ENCODE measurements at places on chromosomes 5 and 9. TPM values are rescaled to one million over a fixed set of nuclear protein-coding genes. Genes with fewer than 3 reads are reported as not detected.
A peak's percentile ranks its signal among the peaks of the same experiment; 100 is the strongest.

DNA sequence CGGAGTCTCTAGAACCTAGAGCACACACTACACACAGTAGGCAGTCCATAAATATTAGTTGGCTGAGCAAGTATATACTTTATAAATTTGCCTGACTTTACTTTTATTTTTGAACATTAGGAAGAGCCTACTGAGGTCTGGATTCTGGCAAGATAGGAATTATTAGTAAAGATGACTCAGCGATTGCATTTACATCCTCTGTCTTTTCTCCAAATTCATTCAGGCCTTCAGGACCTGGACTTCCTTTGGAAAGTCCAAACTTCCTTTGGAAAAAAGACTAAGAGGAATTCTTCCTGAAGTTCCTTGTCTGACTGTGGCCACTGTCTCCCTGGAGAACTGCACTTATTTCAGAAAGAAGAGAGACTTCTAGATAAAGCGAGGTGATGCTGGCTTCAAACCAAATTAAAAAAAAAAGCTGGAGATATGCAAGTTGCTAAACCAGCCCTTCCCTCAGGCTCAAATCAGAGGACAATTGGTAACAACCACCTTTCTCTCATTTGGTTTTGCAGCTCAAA is 251.3 kb downstream of the GAS1 start:
- H3K4me3 ChIP-seq: no peak overlapping the region
- DNase-seq: no peak
- H3K27me3 ChIP-seq: peaks cover 1% of the 10 kb centered on the region
- peaks cover 2% of the 10 kb centered on the region for H3K4me1 ChIP-seq

DNA sequence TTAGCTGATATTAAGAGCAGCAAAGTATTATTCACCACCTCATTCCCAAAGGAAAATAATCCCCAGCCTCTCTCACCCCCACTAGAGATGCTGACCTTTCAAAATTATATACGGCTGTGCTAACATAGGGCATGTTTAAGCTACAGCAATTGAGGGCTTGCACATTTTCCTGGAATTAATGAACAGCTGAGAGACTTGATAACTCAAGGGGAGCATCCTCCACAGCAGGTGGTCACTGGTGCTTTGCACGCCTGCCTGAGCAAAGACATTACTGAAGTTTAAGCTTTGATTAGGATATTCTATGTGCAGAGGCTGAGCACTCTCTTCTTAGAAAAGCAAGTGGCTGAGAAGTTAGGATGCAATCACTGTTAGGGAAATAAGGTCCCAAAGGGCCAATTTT is 230.9 kb downstream of the FAM114A2 start:
- H3K4me3 ChIP-seq: no peak overlapping the region
- H3K27me3 ChIP-seq: no peaks in the 10 kb centered on the region
- DNase-seq: no peak
- no peaks in the 10 kb centered on the region for H3K36me3 ChIP-seq

DNA sequence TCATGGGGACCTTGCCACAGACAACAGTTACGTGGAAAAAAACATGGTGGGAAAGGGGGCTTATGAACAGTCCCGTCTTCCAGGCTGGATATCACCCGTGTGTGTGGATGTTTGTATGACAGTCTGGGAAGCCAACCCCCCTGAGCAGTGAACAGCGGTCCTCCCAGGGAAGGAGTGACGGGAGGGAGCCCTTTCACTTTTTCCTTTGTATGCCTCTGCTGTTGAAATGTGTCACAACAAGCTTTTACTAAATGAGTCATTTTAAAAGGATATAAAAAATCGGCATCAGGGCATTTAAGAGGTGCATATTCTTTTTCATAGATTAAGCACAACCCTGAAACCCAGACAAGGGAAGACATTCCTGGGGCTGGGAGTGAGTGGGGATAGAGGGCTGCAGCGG is 5.1 kb downstream of the MYMK start:
- no peaks in the 10 kb centered on the region for H3K27me3 ChIP-seq
- no peak overlapping the region for H3K4me3 ChIP-seq
- H3K27ac ChIP-seq: no peak overlapping the region

- no peak for DNase-seq
- H3K27ac ChIP-seq: no peak overlapping the region
- H3K27me3 ChIP-seq: no peaks in the 10 kb centered on the region
- no peaks in the 10 kb centered on the region for H3K36me3 ChIP-seq
- no peak overlapping the region for H3K4me3 ChIP-seq
- no peaks in the 10 kb centered on the region for H3K4me1 ChIP-seq
Observed at GRCh38 chr5:169728418-169728817, 91.3 kb downstream of the DOCK2 start.

DNA sequence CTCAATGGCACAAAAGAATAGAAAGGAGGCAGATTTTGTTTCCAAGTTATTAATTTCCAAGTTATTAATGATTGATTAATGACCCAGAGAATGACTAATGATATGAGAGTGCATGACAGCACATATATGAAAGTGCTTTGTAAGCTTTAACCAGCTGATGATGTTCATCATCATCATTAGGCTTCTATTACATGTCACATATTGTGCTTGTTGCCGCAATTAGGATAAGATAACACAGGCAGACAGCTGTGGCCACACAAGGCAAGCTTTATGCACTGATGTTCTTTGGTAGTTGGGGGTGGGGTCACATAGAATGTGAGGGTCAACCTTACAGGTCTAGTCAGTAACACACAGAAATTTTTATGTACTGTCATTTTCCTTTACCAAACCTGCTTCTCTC is 219.7 kb downstream of the TRPM3 start:
- H3K36me3 ChIP-seq: no peaks in the 10 kb centered on the region
- H3K27ac ChIP-seq: no peak overlapping the region
- DNase-seq: no peak
- H3K4me3 ChIP-seq: no peak overlapping the region

DNA sequence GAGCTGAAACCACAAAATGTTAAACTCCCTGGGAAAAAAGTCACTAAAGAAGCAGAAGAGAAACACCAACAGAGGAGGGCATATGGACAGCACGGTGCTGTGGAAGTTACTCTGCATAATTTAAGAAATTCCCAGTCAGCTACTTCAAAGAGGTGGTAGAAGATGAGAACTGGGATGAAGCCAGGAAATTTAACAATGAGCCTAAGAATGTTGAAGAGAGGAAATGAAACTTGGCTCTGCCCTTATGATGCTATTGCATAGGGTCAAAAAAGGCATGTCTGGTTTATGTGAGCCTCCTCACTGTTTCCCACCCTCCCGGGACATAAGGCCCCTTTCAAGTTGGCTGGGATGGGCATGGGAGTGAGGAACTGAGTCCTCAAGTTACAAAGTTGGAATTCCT is 25.4 kb upstream of the SNX18 start:
- no peak overlapping the region for H3K4me3 ChIP-seq
- H3K27me3 ChIP-seq: no peaks in the 10 kb centered on the region
- no peaks in the 10 kb centered on the region for H3K4me1 ChIP-seq

DNA sequence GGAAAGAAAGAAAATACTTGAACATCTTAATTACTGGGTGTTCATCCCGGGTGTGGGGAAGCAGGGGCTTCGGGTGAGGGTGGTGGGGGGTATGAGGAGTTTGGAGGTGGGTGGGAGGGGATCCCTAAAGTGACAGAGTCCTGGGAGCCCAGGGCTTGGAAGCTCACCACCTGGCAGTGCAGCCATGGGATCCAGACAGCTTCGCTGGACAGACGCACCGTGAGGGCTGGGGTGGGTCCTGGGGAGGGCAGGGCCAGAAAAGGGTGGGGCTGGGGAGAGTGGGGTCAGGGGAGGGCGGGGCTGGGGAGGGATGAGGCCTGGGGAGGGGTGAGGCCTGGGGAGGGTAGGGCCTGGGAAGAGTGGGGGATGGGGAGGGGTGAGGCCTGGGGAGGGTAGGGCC is 127.5 kb upstream of the LPCAT1 start:
- H3K27me3 ChIP-seq: peaks cover 1% of the 10 kb centered on the region
- H3K36me3 ChIP-seq: no peaks in the 10 kb centered on the region
- no peaks in the 10 kb centered on the region for H3K4me1 ChIP-seq
- DNase-seq: no peak
- no peak overlapping the region for H3K4me3 ChIP-seq
- H3K27ac ChIP-seq: no peak overlapping the region

DNA sequence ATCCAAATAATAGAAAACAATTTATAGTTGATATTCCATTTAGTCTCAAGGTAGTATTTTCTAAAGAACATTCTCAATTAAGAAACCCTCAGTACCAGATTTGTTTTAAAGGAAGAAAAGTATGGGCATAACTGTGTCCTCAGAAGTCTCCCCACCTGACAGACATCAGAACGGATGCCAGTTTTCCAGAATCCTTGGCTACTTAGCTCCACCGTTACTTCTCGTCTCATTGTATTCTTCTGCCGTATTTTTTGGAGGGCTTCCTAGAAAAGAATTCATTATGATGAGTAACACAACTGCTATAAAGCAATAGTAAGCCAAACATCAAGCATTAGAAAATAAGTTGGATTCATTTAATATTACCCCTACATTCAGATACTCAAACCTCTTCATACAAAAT is 67.8 kb downstream of the DROSHA start:
- no peaks in the 10 kb centered on the region for H3K27me3 ChIP-seq
- DNase-seq: no peak
- no peak overlapping the region for H3K4me3 ChIP-seq
- no peaks in the 10 kb centered on the region for H3K4me1 ChIP-seq

DNA sequence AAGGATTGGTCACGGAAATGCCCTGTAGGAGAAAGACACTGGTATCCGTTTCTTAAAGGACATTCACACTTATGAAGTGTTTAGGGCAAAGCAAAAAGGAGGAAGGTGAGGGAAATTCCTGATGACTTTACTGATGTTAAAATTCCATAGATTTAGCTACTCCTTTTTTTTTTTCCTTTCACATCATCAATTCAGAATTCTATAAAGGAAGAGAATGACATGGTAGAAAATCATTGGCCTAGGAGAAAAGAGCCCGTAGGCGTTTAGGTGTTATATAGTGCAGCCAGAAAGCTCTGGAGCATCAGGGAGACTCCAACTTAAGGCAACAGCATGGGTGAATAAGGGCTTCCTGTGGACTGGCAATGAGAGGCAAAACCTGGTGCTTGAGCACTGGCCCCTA is at the start of gene TSLP:
Gene TSLP (plus strand): TSS at position 301 of the 400 bp plus-strand sequence. CDS start 178 bp downstream, outside the sequence.
- no peak for DNase-seq
- no peaks in the 10 kb centered on the region for H3K36me3 ChIP-seq
- no peaks in the 10 kb centered on the region for H3K4me1 ChIP-seq
- H3K27me3 ChIP-seq: no peaks in the 10 kb centered on the region

DNA sequence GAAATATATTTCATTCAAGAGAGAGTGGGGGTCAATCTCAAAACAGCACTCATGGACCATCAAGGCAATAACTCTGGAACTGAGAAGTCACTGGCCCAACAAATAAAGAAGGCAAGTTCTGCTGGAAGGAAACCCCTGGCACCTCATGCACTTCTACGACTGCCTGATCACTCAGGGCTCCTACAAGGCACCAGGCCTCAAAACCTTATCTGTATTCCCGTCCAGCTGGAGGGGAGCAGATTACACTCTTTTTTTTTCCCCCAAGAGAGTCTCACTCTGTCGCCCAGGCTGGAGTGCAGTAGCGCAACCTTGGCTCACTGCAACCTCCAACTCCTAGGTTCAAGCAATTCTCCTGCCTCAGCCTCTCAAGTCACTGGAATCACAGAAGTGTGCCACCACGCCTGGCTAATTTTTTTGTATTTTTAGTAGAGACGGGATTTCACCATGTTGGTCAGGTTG is 49.9 kb downstream of the P4HA2 start:
- H3K4me3 ChIP-seq: no peak overlapping the region
- no peaks in the 10 kb centered on the region for H3K4me1 ChIP-seq
- no peaks in the 10 kb centered on the region for H3K27me3 ChIP-seq
- DNase-seq: no peak
- H3K27ac ChIP-seq: no peak overlapping the region

GRCh38 chr5:95919658-95920057 is 42.0 kb downstream of the ELL2 start:
- no peak overlapping the region for H3K27ac ChIP-seq
- DNase-seq: no peak
- peaks cover 5% of the 10 kb centered on the region for H3K4me1 ChIP-seq
- no peak overlapping the region for H3K4me3 ChIP-seq

DNA sequence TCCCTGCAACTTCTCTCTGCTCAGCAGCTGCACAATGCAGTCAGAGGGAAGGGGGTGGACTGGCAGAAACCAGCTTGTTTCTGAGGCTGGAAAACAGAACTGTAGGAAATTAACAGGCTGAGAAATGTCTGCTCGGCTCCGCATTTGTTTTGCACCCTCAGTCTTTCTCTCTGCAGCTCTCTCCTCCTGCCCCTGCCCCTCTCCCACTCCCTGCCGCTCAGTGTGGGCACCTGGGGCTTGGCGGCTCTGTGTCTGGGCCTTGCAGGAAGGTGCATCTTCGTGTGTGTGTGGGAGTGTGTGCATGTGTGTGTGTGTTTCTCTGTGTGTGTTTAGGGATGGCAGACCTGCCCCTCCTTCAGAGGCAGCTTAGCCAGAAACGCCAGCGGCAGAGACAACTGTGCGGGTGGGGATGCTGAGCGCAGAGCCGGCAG is 53.0 kb downstream of the PCDH1 start:
- DNase-seq: peak; percentile 36
- no peaks in the 10 kb centered on the region for H3K36me3 ChIP-seq
- no peak overlapping the region for H3K27ac ChIP-seq
- H3K4me1 ChIP-seq: no peaks in the 10 kb centered on the region
- no peak overlapping the region for H3K4me3 ChIP-seq

GRCh38 chr5:140251527-140251973 is 51.4 kb downstream of the PFDN1 start:
- no peaks in the 10 kb centered on the region for H3K36me3 ChIP-seq
- peak overlapping the region; percentile 55 for H3K27ac ChIP-seq
- H3K27me3 ChIP-seq: no peaks in the 10 kb centered on the region
- H3K4me3 ChIP-seq: no peak overlapping the region
- DNase-seq: no peak

- H3K4me1 ChIP-seq: no peaks in the 10 kb centered on the region
- H3K27ac ChIP-seq: no peak overlapping the region
- H3K4me3 ChIP-seq: no peak overlapping the region
Observed at GRCh38 chr9:32533336-32533735, 7.3 kb upstream of the RIGI start.

DNA sequence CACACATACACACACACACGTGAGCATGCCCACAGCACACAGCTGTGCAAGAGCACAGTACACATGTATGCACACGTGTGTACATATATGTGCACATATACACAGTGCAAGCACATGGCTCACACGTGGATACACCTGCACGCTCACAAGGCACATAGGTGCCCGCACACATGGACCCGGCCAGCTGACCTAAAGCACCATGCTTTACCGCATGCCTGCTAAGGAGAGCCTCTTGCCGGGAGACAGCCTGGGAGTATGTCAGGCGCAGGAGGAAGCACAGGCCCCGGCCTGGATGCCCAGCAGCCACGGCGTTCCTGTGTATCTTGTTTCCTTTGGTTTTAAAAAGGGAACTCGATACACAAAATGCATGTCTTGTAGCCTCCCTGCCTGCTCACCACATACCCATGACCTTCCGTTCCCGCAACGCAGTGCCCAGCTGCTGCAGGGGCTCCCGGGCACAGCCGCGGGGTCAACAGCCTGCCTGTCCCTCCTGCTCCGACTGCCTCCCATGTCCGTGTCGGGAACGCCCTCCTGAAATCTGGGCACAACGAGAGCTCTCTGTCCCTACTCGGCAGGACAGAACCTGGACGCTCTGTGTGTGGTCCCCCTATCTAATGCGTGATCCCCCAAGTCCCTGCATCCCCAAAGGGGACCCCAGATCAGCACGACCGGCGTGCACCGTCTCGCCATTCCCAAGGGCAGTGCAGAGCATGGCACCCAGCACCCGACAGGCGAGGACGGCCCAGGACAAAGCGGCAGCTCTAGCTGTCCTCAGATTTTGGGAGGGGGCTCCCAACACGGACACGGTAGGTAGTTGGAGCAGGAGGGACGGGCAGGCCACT is 3.6 kb downstream of the SLC12A7 start:
- peak; percentile 67 for DNase-seq
- no peak overlapping the region for H3K27ac ChIP-seq
- H3K4me1 ChIP-seq: no peaks in the 10 kb centered on the region
- H3K4me3 ChIP-seq: no peak overlapping the region
- H3K27me3 ChIP-seq: no peaks in the 10 kb centered on the region
- no peaks in the 10 kb centered on the region for H3K36me3 ChIP-seq

KLHL9 gene
- polyA plus RNA-seq: 7.3 TPM

TPM2 gene
- polyA plus RNA-seq: 9,377 TPM

SOX30 gene
- not detected for polyA plus RNA-seq

SH3TC2 gene
- not detected for polyA plus RNA-seq

All from aorta (tissue), 5 donors.